GM23338 (cell line): ENCODE measurements at places on chromosomes 7 and 10.

- no peaks in the 10 kb centered on the region; the same call in 1 of the 2 replicates for H3K36me3 ChIP-seq
- H3K27me3 ChIP-seq, result no peaks in the 10 kb centered on the region
- H3K27ac ChIP-seq, result 0 out of 2 replicates have a peak overlapping the region, but pooled peaks have one; percentile 19
- H3K4me1 ChIP-seq, result peaks cover 8% of the 10 kb centered on the region
- H3K4me3 ChIP-seq, result no peak overlapping the region
Measured at GRCh38 chr10:1107679-1108078, 51.5 kb downstream of the WDR37 start.

- H3K4me1 ChIP-seq, result no peaks in the 10 kb centered on the region
- no peaks in the 10 kb centered on the region for H3K27me3 ChIP-seq
- H3K4me3 ChIP-seq, result no peak overlapping the region
- no peak for DNase-seq
- no peaks in the 10 kb centered on the region for H3K36me3 ChIP-seq
Measured at GRCh38 chr7:90671571-90671970, 75.5 kb downstream of the CDK14 start.

DNA sequence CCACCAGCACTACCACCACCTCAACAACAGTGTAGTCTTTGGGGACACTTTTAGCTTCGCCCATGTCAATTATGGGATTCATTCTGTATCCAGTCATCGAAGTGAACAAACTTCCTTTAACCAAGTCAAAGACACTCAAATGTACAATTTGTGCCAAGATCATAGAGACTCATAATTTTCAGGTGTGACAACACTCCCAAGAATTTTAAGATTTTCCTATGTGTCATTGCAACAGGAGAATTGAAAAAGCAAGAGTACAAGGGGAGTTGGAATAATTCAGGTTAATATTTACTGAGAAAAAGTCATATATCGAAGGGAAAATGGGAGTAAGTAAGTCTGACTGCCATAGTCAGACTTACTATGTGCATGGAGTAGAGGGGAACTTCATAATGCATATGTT lies 26.2 kb downstream of the PON1 start:
- H3K36me3 ChIP-seq, result no peaks in the 10 kb centered on the region
- H3K27me3 ChIP-seq, result no peaks in the 10 kb centered on the region
- peaks cover 5% of the 10 kb centered on the region; the same call in 1 of the 2 replicates for H3K4me1 ChIP-seq
- DNase-seq, result no peak
- no peak overlapping the region for H3K27ac ChIP-seq
- no peak overlapping the region for H3K4me3 ChIP-seq

DNA sequence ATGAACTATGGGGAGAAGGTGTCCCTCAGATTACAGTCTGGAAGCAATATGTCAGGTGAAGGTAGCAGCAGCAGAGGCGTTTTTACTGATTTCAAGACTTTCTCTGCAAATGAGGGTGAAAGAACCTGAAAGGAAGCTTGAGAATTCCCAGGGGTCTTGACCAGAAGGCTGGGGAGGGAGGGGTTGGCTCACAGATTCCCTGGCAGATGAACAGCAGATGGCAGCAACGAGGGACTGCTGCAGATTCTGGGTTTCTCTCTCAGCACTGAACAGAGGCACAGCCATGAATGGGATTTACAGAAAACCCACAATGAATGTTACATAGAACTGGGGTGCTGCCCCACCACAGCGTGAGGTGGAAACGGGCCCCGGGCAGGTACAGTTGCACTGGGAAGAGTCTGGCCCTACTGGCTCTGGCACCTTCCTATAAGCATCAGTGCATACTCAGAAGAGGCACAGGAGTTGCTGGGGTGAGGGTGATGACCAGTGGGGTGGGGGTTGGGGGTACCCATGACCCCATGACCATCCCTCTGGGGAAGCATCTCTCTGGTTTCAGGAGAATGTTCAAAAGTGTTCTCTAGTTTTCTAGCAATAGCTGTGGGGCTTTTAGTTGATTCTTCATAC lies 317.8 kb downstream of the SH2D4B start:
- no peaks in the 10 kb centered on the region for H3K36me3 ChIP-seq
- H3K4me3 ChIP-seq, result no peak overlapping the region
- DNase-seq, result peak; percentile 88
- H3K27me3 ChIP-seq, result no peaks in the 10 kb centered on the region

GRCh38 chr7:47489624-47490023 lies 92.3 kb downstream of the TNS3 start:
- DNase-seq, result no peak
- H3K27me3 ChIP-seq, result no peaks in the 10 kb centered on the region
- H3K36me3 ChIP-seq, result no peaks in the 10 kb centered on the region
- H3K27ac ChIP-seq, result no peak overlapping the region
- peaks cover 26% of the 10 kb centered on the region for H3K4me1 ChIP-seq
- H3K4me3 ChIP-seq, result no peak overlapping the region

DNA sequence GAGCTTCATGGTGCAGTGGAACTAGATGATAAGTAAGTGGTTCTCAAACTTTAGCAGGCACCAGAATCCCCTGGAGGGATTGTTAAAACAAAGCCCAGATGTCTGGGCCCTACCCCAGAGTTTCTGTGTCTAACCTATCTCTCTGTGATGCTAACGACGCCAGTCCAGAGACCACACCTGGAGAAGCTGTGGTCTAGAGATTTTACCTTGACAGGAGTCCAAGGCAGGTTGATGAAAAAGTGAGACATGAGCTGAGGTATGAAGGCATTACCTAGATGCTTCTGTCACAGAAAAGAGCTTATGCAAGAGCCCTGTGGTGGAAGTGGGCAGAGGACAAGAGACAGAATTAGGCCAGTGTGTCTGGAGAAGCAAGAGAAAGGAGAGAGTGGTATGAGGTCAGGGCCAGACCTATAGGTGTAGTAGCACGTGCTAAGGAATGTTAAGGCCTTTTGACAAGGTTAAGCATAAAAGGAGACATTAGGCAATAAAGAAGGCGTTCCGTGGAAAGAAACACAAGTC lies 184.3 kb upstream of the TCF7L2 start:
- no peak overlapping the region for H3K27ac ChIP-seq
- H3K36me3 ChIP-seq, result no peaks in the 10 kb centered on the region
- peak; percentile 6 for DNase-seq

DNA sequence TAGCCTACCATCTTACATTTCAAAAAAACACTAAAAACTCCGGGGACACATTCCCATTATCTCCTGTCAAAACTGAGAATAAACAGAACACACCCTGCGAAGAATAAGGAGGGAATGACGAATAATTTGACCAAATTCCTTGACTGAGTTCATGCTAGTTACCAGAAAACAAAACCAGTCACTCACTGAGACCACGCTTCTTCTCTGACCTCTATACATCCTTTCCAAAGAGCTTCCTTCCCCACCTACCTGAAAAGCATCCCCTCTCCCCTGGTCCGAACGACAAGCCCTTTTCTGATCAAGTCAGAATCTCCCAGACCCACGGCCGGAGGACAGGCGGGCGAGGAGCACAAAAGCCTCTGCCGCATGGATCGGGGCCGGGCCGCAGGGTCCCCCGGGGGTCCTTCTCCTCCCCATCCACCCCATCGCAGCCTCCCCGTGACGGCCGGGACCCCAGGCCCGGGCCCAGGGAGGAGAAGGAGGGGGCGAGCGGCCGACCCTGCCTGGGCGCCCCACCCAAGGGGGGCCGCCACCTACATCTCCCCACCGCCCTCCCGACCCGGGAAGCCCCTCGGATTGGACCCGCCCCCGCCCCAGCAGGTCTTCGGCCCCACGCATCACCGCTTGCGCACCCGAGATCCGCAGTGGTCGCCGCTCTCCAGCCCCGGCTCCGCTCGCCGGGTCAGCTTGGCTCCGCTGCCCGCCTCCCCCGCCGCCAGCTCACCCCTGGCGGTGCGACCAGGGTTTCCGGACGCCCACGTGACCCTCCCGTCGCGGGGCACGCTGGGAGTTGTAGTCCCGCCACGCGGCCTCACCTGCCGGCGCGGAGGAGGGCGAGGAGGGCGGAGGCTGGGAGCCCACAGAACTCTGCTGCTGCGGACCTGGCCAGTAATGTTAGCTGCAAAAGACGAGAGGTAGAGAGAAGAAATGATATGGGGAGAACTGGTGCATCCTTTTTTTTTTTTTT lies at the start of gene SLC37A3:
TSS of gene SLC37A3 (minus strand) at position 747 of the 967 bp plus-strand sequence. CDS start 16,004 bp downstream, outside the sequence.
- H3K4me3 ChIP-seq, result peak within 1 kb of the TSS; percentile 77
- peak; percentile 96 for DNase-seq
- no peaks in the 10 kb centered on the region for H3K27me3 ChIP-seq
- H3K27ac ChIP-seq, result no peak within 1 kb of the TSS

- H3K27me3 ChIP-seq, result peaks cover 42% of the 10 kb centered on the region
- no peak for DNase-seq
- no peak overlapping the region for H3K27ac ChIP-seq
Measured at GRCh38 chr7:4702961-4703512, 20.9 kb downstream of the FOXK1 start.

GRCh38 chr7:112132051-112132694 lies 74.0 kb downstream of the DOCK4 start:
- no peak overlapping the region for H3K4me3 ChIP-seq
- DNase-seq, result no peak
- peaks cover 50% of the 10 kb centered on the region for H3K4me1 ChIP-seq
- no peaks in the 10 kb centered on the region for H3K36me3 ChIP-seq
- H3K27me3 ChIP-seq, result no peaks in the 10 kb centered on the region
- peak overlapping the region; percentile 34; the same call in 1 of the 2 replicates for H3K27ac ChIP-seq

- no peak overlapping the region for H3K27ac ChIP-seq
- peaks cover 7% of the 10 kb centered on the region; the same call in 1 of the 2 replicates for H3K4me1 ChIP-seq
- H3K36me3 ChIP-seq, result no peaks in the 10 kb centered on the region
- H3K27me3 ChIP-seq, result no peaks in the 10 kb centered on the region
- H3K4me3 ChIP-seq, result no peak overlapping the region
Measured at GRCh38 chr7:35624299-35625186, 70.4 kb downstream of the HERPUD2 start.

DNA sequence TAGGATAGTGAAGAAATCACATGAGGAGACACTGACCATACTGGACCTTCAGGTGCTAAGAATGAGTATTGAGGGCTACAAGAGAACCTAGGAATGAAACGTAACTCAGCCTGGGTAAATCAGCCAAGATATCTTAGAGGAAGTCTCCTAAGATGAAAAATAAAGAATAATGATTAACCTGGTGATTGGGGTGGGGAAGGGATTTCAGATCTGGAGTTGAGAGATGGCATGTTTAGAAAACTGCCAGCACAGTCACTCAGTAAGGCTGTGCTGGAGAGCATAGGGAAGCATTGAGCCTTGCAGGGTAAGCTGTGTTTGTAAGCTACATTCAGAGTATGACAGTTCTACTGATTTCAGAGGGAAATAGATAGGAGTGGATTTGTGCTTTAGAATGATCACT lies 1.9 kb upstream of the MALRD1 start:
- no peak overlapping the region for H3K4me3 ChIP-seq
- no peaks in the 10 kb centered on the region for H3K36me3 ChIP-seq
- no peak for DNase-seq
- no peaks in the 10 kb centered on the region for H3K27me3 ChIP-seq
- H3K27ac ChIP-seq, result no peak overlapping the region

GRCh38 chr10:74282151-74282847 lies 131.3 kb downstream of the ADK start:
- H3K27me3 ChIP-seq, result no peaks in the 10 kb centered on the region
- no peak overlapping the region for H3K4me3 ChIP-seq
- H3K27ac ChIP-seq, result no peak overlapping the region
- DNase-seq, result no peak
- H3K36me3 ChIP-seq, result no peaks in the 10 kb centered on the region
